ENCODE measurements at places on chromosomes 6 and 20.

DNA sequence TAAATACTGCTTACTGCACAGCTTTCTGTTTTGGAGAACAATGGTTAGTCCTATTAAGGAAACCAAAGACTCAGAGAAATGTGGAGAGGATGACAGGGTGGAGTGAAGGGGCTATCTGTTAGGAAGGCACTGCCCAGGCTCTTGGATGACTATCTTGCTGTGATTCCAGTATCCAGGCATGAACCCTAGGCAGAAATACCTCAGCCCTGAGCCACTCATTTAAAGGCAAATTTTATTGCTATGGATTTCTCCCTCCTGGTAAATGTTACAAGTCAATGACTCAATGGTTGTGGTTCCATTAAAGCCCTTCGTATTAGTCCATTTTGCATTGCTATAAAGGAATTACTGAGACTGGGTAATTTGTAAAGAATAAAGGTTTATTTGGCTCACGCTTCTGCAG is 25.9 kb downstream of the ADGRF4 start:
- DNase-seq, result no peak

DNA sequence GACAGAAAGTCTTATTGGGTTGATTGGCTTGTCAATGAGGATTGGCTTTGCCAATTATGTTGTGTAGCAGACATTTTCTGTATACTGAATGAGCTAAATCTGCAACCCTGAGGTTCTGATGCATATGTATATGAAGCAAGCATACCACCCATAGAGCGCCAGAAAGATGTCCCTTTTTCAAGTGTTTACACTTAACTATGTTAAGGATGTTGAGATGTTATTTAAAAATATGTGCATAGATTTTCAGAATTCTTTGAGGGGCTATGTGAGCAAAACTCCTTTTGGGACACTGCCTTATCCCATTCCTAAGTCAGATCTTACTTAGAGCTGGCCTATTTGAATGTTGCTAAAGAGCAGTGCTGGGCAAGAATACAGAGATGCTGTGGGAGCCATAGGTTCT is 1.9 kb downstream of the AIG1 start:
- no peak for DNase-seq

GRCh38 chr6:90610301-90610750 is 23.5 kb upstream of the MAP3K7 start:
- DNase-seq, result no peak

GRCh38 chr6:41037107-41037900 is 1.7 kb downstream of the UNC5CL start:
- no peak for DNase-seq

GRCh38 chr20:57495978-57496377 is 29.0 kb downstream of the CTCFL start:
- no peak for DNase-seq

- peak; percentile 5 for DNase-seq
These were observed 8.6 kb downstream of the AARS2 start for GRCh38 chr6:44304282-44305199.

Measured in HFFc6 (cell line).